ENCODE measurements at places on chromosomes 2 and 18.

DNA sequence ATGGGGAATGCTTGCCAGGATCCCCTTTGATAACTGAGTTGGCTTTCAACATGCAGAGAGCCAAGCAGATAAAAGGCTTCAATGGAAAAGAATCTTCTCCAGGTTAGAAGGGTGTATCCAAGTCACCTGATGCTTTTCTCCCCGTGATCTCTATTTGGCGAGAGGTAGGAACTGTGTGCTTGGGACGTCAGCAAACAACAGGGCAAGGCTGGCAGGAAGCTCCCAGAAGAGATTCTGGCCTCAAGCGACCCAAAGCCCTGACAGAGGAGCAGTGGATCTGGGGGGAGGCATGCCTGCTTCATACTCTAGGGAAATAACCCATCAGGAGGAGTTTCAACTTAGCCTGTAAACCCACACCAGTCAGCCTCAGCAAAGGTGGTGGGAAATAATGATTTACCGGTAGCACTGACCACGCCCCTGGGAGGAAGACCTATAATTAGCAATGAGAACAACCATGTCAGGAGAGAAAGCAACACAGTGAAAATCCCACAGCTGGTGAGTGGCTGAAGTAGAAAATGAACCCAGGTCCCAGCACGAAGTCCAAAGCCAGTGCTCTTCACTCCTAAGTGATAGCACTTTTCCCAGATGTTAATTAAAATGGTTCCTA lies 76.3 kb upstream of the SEC11C start:
- DNase-seq = no peak

- DNase-seq = no peak
Measured at GRCh38 chr2:149486664-149487063, 100.9 kb downstream of the MMADHC start.

GRCh38 chr2:52918551-52918950 lies 849.1 kb upstream of the CHAC2 start:
- no peak for DNase-seq

DNA sequence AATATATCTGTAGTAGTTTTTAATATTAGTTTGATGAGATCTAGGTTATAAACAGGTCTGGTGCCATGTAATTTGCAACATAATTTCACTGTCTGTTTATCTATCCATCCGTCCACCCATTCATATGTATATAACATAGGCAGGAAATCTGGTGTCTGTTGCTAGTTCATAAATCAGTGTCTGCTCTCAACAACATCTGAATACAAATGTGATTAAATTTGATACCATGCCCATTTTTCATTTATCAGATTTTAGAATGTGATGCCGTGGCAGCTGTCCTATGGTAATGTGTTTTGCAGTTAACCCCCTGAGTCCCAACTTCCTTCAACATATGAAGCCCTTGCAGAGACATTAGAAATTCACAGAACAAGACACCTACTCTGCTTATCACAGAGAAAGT lies 228.4 kb downstream of the CMPK2 start:
- no peak for DNase-seq

DNA sequence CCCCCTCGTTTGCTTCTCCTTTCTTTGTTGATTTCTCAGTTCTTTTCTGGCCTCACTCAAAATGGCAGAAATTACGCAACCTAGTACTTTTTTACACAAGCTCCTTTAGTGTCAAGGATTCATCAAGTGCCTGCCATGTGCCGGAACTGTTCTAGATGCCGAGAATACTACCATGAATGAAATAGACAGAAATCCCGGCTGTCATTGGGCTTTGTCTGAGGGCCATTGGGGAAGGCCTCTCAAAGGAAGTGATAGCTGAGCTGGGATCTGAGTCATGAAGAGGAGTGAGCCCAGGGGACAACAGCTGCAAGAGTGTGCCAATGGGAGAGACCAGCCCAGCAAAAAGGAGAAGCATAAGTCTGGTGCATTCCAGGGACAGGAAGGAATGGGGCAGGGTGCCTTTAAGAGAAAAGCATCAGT lies 34.3 kb upstream of the PPP1CB start:
- DNase-seq = peak; percentile 83

- no peak for DNase-seq
Measured at GRCh38 chr18:78554944-78555608, 424.5 kb upstream of the SALL3 start.

GRCh38 chr2:159755788-159756187 lies 42.2 kb downstream of the CD302 start:
- DNase-seq = peak; percentile 60

- DNase-seq = no peak
Measured at GRCh38 chr2:235663875-235664274, 170.0 kb downstream of the AGAP1 start.

GRCh38 chr18:11246495-11247300 lies 97.3 kb upstream of the PIEZO2 start:
- peak; percentile 72 for DNase-seq

DNA sequence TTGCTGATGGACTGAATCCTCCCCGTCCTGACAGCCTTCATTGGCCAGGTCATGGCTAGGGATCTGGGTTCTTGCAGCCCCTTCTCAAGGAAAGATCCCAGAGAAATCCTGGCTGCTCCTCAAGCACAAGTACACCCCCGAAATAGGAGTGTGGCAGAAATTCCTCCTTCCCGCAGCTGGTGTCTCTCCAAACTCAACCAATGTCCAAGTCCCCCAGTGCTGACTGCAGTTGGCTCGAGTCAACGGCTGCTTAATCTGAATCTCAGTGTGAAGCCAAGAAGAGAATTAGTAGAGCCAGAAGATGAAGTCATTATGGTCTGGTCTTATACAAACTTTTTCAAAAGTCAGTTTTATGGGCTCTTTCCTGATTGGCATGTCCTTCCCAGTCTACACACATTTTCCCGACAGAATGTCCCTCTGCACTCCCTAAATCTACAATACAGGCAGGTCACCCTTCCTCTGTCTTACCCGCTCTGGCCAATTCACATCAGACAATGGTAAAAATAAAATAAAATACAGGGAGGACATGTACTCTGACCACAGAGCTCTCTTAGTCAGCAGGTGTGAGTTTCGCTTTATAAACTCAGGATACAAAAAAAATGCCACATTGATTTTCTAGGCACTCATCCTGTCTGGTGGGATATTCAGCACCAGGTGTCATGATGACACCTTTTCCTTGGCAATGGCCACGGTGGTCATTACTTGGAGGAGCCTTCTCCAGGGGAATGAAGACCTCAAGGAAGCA lies 76.9 kb upstream of the PAPOLG start:
- no peak for DNase-seq

GRCh38 chr2:199940373-199940772 lies 14.9 kb downstream of the TYW5 start:
- DNase-seq = peak; percentile 25

- peak; percentile 8 for DNase-seq
Measured at GRCh38 chr2:102278720-102279390, 32.5 kb upstream of the IL1RL1 start.

DNA sequence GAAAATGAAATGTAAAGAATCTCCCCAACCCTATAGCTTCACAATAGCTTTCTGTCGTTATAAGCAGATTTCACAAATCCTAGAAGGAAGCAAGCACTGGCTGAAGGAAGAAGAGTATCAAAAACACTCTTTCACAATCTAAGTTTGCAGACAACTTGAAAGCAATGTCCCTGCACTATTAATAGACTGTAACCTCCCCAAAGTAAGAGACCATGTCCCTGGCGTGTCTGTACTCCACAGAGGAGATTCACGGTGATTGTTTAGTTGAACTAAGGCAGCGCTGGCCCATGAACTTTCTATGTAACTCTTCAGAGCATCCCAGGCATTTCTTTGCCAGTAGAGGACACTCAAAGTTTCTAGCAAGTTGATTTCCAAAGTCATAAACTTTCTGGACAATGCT lies 128.0 kb upstream of the HNRNPA3 start:
- DNase-seq = no peak

- peak; percentile 13 for DNase-seq
Measured at GRCh38 chr2:229235131-229235914, 35.8 kb downstream of the PID1 start.

DNA sequence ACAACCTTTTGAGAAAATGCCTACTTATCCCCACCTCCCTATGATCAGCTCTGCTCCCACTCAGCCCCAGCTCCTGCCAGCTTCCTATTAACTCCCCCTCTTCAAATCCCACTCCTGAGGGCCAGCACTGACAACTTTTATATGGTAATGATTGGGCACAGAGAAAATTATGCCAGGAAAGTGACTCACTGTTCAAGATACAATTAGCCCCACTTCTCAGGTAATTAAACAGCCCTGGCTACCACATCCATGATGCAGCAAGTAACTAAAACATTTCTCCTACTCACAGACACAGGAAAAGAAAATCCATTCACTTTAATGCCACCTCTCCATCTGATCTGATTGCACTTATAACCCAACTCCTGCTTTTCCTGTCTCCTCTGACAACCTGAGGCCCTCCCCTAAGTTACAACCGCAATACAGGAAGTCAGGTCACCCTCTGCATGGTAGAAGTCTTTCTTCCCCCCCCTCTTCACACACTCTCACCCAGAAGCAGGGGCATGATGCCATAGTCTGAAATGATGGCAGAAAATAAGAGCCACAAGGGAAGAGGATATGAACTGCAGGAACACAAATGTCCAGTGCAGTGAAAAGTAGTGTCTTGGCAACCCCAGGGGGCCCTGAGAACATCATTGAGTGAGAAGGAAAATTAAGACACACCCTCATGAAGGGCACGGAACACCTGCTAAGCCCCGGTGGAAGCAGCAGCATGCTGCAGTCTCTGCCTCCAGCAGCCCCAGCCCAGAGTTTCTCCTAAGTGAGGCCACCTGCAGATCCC lies 54.4 kb downstream of the STK39 start:
- DNase-seq = peak; percentile 36

DNA sequence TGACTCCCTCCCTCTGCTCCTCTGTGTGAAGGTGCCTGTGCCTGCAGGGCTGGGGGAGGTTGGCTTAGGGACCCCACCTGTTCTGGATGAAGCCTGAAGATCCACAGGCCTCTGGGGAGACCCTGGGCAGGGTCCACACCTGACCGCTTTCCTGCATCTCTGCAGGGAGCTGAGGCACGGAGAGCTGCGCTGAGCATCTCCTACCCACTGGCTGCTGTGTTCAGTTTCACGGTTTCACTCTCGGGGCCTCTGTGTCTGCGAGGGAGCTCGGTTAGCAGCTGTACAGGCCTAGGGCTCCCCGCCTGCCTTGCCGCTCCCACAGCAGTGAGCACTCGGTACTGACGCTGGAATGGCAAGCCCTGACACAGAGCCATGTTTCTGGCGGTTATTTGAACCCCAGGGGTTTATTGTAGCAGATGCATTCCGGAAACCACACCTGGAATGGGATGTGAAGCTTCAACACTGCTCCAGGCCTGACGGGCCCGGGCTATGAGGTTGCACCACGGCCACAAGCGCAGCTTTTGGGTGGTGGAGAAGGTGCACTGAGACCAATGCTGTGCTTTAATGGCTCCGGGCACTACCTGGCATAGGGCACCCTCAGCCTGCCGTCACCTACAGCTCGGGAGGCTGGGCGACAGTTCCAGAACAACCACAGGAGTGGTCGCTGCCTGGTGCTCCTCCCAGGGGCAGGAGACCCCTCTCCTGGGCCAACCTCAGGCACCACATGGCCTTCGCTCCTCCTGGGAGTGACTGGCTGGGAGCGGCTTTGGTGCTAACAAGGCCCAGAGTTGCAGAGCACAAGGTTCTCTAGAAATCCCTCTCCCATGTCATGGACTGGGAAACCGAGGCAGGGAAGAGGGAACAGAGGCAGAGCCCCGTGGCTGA lies 257.9 kb downstream of the NDUFA10 start:
- no peak for DNase-seq

GRCh38 chr2:231353469-231353868 lies 42.0 kb upstream of the B3GNT7 start:
- DNase-seq = no peak

DNA sequence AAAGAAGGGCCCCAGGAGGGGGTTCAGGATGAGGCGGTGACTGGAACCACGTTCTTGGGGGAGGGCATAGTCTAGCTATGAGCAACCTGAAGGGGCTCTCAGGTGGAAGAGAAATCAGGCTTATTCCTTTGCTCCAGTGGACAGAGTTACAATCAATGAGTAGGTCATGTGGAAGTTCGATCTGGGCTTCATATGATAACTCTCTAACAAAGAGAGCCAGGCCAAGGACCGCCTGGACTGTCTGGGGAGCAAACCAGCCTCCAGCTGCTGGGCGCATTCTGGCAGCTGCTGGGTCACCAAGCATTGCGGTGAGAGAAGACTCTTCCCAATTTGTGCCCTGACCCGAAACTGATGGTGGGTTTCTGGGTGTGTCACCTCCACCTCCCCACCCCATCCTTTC lies 180.3 kb upstream of the SMAD2 start:
- DNase-seq = no peak

GRCh38 chr18:55430026-55430425 lies 158.0 kb downstream of the TCF4 start:
- no peak for DNase-seq

All from EL (cell line).